ENCODE measurements at places on chromosomes 16 and 17. TPM values are rescaled to one million over a fixed set of nuclear protein-coding genes. Genes with fewer than 3 reads are reported as not detected.

DNA sequence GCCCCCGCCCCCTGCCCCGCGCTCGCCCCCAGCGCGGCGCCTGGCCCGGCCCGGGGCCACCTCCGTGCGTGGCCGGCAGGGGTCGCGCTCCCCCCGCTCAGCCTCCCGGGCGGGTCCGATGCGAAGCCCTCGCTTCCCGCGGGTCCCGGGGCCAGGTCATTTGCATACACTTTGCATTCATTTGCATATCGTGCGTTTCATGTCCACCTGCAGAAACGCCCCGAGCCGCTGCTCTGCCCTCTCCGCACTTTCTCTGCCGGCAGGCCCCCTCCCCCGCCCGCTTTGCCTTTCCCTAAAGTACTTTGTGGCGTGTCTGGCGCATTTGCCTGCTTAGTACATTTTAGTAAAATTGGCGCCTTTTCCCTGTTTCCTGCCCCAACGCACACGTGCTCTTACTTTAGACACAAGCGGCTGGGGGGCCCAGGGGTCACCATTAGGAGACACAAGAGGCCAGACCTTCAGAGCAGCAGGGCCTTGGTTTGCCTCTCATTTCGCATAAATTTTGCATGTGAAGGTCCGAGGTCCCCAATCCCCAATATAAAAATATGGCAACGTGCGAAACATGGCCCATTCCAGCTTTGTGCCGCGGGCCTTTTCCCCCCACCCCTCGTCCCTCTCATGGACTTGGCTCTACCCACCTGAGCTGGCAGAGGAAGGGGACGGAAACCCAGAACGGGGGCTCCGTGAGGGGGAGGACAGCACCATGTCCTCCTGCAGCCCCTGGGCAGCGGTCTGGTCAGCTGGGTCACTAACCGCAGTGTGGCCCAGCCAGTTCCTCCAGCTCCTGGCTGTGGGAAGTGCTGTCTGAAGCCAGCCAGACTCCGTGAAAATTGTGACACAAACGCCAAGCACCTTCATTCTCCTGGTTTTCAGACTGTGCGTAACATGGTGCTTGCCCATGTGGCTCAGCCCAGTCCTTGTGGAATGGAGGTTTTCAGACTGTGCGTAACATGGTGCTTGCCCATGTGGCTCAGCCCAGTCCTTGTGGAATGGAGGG is 34.8 kb downstream of the CBFA2T3 start:
- H3K36me3 ChIP-seq = no peaks in the 10 kb centered on the region
- H3K27me3 ChIP-seq = no peaks in the 10 kb centered on the region
- DNase-seq = no peak

GRCh38 chr16:31118223-31119155 is 1.0 kb downstream of the KAT8 start:
- no peak for DNase-seq
- H3K27me3 ChIP-seq = no peaks in the 10 kb centered on the region
- H3K4me1 ChIP-seq = peaks cover 16% of the 10 kb centered on the region
- peak overlapping the region; percentile 64 for H3K4me3 ChIP-seq

DNA sequence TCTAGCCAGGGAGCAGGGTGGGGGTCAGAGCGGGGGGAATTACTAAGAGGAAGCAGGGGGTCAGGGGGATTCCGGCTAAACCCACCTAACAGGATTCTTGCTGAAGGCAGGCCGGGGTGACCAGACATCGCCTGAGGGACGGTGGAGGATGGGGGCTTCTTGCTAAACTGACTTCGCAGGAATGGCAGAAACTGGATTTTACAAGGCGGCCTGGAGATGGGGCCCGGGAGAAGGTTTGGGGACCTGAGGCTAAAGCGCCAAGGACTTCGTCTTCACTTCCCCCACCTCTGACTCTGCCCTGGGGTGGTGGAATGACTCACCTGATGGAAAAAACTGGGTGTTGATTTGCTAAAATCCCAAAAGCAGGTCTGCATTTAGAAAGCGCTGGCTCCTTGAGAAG is 23.5 kb downstream of the LGALS3BP start:
- DNase-seq = no peak
- no peaks in the 10 kb centered on the region for H3K4me1 ChIP-seq
- H3K36me3 ChIP-seq = no peaks in the 10 kb centered on the region
- H3K27me3 ChIP-seq = no peaks in the 10 kb centered on the region

The TEPSIN gene
- 41.5 TPM for total RNA-seq
